ENCODE measurements at places on chromosomes 3 and 15.

DNA sequence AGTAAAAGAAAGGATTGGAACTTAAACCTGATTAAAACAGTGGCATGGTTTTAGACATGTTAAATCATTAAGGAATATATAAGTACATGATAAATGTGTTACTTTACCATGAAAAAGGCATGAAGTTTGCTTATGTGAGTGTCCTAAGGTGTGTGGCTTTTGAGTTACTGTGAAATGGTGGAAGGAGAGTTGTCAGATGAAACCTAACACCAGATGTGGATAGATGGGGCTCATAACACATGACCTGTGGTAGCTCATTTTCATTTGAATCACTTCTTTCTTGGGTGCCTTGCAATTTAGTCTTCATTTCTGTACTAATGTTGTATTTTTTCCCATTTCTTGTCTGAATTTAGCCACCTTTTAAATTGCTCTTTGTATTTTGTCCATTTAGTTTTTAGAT is 13.0 kb downstream of the MEF2A start:
- no peak for DNase-seq

DNA sequence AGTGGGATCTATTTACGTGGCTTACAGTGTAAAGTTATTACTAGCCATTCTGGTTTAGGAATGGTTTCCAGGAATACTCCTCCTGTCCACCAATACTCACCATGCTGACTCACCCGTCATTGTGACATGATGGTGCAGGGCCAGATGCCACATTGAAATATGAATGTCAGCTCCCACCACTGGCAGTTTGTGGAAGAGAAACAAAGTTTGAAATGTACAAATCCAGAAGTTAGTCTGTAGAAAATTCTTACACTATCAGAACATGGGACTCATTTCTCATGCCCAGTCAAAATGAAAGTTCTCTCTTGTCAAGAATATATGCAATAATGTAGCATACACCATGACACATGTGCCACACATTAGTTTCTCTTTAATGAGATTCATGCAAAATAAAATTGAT is 14.4 kb upstream of the TSPAN3 start:
- no peak for DNase-seq

GRCh38 chr3:69204315-69204957 is 82.0 kb upstream of the LMOD3 start:
- no peak for DNase-seq

DNA sequence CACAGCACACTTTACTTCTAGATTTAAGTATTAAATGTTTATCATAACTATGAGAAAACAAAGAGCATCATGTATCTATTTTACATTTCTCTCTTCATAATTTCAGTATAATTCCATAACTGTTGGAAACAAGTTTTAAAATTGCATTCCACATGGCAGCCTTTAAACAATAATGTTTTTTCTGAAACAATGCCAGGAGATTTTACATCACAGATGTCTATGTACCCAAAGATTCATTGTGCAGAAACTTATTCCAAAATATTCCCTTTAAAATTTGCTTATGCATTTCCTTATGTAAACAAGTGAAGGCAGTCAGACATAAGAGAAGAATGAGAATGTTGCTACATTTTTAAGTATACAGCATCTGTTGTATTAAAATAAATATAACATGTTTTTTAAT is 324.9 kb upstream of the COL8A1 start:
- no peak for DNase-seq

DNA sequence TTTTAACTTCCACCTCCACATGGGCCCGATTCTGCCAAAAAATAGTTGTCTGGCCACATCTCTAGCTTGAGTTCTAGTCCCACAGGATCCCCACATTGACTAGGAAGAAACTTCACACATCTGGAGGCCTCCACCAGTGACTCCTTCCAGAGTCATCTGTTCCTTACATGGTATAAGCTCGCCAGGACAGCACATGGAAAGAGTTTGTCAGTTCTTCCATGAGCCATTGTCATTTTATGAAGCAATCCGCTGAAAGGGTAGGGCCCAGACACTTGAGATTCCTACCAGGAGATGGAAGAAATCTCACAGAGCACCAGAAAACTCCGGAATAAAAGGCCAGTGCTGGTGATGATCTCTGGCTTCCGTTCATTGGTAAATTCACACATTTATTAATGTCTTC is 350.5 kb upstream of the ICE2 start:
- no peak for DNase-seq

DNA sequence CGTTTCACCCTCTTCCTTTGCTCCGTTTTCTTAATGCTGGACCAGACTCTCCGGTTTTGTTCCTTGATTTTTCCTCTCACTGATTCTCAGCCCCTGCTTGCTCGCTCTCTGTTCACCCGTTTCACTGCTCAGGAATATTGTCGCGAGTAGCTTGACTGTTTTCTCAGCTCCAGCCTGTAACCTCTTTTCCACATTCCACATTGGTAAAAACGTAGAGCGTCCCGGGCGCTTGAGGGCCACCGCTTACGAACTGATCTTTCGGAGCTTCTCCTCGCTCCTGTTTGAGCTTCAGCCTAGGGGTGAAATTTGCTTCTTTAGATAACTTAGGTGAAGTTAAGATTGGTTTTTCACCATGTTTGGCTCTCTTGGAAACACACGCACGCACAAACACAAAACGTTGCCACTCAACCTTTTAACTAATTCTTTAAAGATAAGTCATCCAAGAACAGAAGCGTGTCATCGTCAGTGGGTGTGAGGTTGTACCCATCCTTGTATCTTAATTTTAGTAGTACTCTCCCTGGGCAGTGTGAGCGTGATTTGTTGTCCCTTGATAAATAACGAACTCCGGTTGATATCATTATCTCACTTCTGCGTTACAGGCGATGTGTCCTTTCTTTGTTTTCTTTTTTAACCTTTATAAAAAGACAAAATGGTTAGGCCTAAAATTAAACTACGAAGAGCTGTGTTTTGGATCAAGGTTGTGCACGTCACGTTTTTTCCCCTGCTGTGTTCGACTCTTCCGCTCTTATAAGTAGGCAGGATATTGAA is 1.0 kb downstream of the PAK2 start:
- DNase-seq = no peak

- DNase-seq = no peak
These were observed 403.6 kb upstream of the CDIN1 start for GRCh38 chr15:36175741-36176291.

GRCh38 chr3:12224181-12225147 is 64.4 kb upstream of the PPARG start:
- DNase-seq = no peak

DNA sequence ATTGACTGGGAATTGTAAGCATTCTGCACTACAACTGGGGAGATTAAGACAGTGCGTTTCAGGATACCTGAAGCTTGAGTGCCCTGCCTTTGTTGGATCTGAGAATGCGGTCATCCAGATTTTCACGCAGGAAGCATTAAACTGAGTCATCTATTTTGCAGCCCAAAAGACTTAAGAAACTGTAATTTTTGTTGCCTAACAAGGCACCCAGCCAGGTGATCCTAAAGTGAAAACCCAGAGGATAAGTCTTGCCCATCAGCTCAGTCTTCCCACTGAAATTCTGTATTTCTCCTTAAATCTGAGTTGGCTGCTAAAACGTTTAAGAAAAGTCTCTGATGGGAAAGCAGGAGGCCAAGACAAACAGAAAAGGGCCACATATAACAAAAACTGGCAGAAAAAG is 242.5 kb upstream of the TMCO5A start:
- no peak for DNase-seq

Measured in stimulated activated CD4-positive, alpha-beta T cell treated with anti-CD3 and anti-CD28 coated beads, Interleukin-15, amount 100 ng/mL, for 1 hour (primary cell).